ENCODE measurements at places on chromosomes 7 and 10. TPM values are rescaled to one million over a fixed set of nuclear protein-coding genes. Genes with fewer than 3 reads are reported as not detected.

DNA sequence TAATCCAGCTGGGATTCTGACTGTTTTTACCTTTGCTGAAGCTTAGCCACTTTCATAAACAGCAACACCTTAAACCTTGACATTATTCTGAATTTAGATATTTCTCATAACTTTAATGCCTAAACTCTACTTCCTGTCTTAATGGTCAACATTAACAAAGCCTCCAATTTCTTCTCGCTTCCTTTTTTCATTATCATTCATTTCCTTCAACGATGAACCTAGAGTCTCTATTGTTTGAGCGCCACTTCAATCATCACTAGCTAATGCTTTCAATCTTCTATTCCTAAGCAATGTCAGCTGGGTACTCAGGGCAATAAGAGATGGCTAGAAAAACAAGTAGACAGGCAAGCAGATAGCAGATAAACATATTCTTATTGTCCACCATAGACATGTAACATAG lies 96.6 kb upstream of the TMEM196 start:
- DNase-seq: no peak

DNA sequence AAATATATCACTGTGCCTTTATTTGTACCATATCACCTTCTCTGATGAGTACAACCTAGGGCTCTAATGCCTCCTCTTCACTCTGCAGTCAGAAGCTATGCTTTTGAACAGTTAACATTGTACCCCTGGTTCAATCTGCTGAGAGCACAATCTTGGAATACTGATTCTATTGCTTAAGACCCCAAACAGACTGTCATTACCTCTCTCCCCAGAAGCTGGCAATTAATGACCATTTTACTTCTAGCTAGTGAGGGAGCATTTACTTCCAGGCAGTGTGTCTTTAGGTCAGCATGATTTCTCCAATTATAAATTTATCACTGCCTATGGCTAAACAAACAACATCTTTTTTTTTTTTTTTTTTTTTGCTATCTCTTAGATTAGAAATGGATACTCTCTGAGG lies 36.0 kb upstream of the SPOCK2 start:
- no peak for DNase-seq

GRCh38 chr10:536371-536925 lies 153.0 kb downstream of the DIP2C start:
- no peak for DNase-seq

DNA sequence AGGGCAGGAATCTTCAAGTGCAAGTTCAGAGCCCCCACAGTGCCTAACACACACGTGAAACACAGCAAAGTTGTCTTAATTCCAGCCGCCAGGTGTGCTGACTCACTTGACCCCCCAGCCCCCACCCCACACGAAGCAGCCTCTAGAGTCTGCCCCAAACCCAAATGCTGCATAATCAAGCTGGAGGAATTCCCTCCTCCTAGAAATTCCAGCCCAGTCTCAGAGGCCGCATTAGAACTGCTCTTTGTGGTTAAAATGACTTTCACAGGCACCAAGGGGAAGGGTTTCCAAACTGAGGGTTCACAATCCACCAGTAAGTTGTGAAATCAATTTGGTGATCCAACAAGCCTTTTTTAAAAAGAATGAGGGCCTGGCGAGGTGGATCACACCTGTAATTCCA lies 67.0 kb upstream of the PLXNA4 start:
- no peak for DNase-seq

DNA sequence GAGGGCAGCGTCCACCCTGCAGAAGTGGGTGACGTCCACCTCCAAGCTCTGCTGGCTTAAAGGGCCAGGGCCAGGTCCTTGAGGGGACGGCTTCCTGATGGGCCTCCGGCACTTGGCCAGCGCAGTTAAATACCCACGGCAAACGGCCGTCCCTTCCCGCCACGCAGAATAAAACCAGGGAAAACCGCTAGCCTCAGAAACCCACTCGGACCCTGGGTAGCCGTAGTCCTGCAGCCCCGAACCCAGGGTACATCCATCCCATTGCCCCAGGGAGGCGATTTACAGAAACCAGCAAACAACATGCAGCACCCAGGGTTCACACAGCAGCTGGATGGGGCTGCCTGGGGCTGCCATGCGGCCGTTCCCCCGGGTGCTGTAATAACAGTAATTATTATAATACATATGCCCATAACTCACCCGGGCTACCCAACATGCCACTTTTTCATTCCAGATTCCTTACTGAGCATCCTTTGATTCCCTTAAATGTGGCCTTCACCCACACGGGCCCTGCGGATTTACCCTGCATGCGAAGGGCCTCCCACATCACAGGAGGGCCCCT lies 81.5 kb upstream of the PDGFA start:
- no peak for DNase-seq

GRCh38 chr7:84304407-84304806 lies 109.8 kb upstream of the SEMA3A start:
- DNase-seq: no peak

DNA sequence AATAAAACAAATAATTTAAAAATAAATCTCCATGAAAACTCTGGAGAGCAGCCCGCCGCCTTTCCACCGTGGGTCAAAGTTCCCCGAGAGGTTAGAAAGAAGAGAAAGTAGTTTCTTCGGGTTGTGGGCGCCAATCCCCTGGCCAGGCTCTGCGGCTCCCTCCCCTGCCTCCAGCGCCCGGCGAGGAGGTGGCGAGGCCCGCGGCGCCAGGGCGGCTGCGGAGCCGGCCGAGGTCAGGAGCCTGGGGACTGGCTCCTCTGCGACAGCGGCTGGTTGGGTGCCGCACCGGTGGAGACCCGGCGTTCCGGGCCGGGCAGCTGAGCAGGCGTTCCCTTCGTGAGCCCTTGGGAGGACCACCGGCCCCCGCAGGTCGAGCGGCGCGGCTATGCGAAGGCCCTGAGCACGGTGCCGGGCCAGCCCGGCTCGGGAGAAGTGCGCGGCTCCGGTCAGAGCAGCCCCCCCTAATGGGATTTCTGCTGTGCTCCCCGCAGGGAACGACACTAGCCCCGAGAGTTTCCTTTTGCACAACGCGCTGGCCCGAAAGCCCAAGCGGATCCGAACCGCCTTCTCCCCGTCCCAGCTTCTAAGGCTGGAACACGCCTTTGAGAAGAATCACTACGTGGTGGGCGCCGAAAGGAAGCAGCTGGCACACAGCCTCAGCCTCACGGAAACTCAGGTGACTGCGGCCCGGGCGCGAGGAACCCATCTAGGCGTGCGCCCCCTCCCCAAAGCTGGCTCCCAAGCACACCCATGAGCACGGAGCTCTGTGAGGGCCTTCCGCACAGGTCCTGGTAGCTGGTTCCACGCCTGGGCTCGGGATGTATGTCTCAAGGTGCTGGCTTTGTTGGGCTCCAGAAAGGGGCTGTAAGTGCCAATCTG lies 2.8 kb downstream of the EMX2 start:
- peak; percentile 60 for DNase-seq

DNA sequence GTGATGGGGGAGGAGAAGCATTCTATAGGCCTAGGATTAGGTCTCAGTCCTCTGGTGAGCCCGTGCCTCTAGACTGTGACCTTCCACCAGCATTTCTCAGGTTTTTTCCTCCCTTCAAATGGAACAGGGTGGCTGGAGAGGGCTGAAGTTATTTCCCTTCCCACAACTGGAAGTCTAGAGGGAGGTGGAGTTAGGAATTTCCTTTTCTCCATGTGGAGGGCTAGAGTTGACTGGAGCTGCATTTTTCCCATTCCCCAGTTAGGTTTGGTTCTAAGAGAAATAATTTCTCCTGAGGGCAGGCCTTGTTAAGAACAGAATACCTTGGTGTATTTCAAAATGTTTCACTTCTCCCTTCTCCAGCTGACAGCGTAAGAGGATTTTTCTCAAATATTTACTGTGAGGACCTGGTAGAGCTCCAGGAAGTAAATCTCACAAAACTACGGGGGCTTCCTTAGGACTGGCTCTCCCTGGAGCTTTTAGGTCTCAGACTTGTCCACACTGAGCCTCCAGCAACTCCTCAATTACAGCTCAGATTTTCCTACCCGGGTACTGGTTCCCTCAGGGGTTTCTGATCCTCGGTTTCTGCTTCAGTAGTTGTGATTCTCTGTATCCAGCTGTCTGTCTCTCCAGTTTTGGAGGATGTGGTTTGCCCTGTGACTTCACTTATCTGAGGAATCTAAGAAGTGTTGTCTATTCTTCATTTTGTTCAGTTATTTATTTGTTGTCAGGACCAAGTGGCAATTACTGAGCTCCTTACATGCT lies 6.0 kb upstream of the REEP3 start:
- no peak for DNase-seq

DNA sequence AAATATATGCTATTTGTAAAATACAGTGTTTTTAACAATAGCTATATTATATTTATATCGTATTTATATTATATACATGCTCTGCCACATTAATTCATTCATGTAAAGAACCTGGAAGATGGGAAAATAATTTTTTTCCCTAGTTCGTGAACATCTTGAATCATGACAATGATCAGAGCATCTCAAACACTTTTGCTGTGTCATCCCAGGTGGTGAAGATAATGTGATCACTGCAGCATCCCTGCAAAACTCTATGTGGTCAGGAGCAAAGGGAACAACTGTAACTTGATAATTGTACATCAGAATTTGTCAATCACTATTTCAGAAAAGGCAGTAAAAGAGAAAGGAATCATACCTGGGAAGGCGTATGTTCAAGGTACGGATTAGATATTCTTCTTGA lies 39.3 kb downstream of the RAPGEF5 start:
- DNase-seq: no peak

DNA sequence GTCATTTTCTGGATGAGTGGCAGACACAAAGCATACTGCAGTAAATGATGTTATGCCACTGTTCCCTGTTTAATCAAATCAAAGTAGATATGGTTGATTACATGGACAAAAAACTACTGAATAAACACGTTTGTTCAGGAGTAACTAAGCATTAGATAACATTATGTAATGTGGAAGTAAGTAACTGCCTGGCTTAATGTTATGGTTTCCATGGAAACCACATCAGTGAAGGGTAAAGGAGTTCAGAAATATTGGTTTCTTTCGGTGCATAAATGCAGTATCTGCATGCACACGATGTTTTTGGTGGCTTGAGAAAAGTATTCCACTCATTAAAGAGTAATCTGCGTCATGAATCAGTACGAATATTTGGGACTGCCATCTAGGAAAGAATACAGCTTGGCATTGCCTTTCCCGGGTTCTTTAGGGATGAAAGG lies 131.3 kb upstream of the PRKCQ start:
- no peak for DNase-seq

DNA sequence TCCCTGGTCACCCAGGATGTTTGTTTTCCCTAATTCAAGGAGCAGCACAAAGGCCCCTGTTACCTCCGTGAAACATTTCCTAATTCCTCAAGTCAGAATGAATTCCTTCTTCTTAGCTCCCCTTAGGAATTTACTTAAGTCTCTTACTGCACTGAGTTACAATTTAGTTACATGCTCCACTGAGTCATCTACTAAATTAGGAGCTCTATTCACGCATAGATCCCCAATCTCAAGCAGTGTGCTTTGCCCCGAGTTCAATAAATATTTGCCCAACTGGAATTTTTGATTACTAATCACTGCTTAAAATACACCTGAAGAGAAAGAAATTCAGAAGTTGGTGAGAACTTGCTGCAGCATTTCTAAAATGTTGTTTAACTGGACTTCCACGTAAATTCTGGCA lies 329.4 kb upstream of the MYO3A start:
- DNase-seq: no peak

DNA sequence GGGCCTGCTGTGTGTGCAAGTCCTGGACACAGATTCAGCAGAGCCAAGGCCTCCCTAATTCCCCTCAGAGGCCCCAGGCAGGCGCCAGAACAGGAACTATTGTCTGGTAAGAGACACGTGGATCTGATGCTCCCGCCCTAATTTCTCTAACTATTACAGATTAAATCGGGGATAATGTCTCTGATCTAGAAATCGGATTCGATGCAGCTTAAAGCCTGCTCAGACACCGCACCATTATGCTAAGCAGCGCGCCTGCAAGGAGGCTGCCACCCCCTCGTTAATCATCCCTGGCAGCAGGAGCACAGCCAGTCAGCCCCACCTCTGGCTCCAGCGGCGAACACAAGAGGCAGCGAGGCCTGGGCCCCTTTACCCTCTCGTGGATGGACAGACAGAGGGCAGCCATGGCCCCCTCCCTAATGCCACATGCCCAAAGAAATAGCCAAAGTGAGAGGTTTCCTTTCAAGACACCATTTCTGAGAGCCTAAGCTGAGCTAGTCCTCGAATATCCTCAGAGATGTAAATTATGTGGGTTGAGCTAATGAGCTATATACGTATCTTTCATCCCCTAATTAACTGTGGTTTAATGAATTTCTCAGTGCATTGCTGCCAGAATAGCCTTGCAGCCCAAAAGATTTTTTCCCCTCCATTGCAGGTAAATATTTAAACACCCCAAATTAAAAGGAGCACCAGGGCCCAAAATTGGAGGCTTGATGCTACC lies 122.1 kb downstream of the GRID1 start:
- no peak for DNase-seq

GRCh38 chr10:111993321-111993720 lies 190.2 kb downstream of the GPAM start:
- DNase-seq: no peak

- DNase-seq: no peak
Observed at GRCh38 chr10:113720386-113720785, 31.1 kb upstream of the PLEKHS1 start.

DNA sequence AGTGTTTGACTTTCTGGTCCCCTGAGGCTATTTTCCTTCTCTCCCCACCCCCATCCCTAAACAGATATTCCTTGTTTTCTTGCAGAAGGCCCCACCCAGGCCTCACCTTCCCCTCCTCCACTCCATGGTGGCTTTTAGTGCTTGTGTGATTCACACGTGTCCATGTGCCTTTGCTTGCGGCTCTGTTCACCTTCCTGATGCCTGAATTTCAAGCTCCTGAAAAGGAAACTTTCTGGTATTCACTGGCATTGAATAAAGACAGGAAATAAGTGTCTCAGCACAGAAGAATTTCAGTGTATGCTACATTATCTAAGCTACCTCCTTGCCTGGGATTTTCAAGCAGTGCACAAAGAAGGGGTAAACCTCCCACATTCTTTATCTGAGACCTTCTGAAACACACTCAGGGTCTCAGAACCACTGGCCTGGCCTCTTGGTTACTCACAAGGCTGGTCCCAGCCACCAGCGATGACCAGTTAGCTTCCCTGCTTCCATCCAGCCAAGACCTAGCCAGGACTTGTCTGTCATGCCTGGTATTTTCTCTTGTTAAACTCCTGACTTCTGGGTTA lies 17.2 kb upstream of the UBE2H start:
- no peak for DNase-seq

- peak; percentile 86 for DNase-seq
Observed at GRCh38 chr7:151448261-151449252, 8.6 kb upstream of the CRYGN start.

DNA sequence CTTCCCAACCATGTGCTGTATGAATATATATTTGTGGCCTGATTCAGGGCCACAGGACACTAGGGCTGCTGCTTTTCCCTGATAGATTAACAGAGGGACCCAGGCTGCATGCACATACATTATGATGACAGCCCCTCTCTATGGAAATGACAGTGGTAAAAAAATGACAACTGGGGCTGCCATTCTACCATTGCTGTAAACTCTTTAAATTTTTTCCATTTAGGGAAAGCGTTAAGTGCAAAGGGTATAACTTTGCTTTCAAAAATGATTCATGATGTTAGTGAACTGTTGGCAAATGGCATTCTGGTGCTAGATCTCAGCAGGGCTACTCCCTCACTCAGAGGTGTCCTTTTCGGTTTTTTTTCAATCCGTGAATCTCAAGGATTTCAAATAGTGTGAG lies 4.2 kb downstream of the CTBP2 start:
- no peak for DNase-seq

Gene NUP205
- total RNA-seq: 51.5 TPM

Gene COBL
- 3.1 TPM for total RNA-seq

Gene CAMK1D
- total RNA-seq: 5.8 TPM

Gene ACSM6
- total RNA-seq: not detected

Gene ASAH2
- total RNA-seq: 1.6 TPM

All from ovary (tissue), 10 donors.